A549 (cell line): ENCODE measurements at places on chromosomes 6 and 20. TPM values are rescaled to one million over a fixed set of nuclear protein-coding genes. Genes with fewer than 3 reads are reported as not detected.

DNA sequence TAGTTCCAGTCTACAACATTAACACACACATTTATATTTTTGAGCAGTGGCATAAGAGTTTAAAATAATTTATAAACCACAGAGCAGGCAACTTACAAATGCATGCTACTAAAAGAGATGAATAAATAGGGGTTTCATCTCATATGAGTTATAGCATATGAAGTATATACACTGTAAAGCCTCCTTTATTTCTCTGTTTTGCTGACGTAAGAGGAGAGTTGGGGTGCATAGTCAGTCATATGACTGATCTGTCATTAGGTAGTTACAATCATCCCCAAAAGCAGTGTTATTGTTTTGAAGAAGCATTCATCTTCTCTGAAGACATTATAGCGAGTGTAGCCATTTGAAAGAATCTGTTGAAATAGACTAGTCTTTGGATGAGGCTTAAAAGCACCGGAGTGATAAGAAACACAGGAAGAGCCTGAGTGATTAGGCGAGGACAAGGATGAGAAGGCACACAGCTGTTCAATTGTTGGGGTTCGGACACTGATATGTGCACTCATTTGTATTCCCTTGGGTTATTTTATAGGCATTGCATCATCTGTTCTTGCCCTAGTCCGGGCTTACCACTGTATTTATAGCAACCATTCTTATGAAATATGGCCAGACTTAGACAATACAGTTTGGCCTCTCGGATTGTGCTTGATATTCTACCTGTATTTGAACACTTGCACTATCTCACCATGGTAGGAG, 325.7 kb downstream of the SAMD5 start:
- DNase-seq, result no peak

DNA sequence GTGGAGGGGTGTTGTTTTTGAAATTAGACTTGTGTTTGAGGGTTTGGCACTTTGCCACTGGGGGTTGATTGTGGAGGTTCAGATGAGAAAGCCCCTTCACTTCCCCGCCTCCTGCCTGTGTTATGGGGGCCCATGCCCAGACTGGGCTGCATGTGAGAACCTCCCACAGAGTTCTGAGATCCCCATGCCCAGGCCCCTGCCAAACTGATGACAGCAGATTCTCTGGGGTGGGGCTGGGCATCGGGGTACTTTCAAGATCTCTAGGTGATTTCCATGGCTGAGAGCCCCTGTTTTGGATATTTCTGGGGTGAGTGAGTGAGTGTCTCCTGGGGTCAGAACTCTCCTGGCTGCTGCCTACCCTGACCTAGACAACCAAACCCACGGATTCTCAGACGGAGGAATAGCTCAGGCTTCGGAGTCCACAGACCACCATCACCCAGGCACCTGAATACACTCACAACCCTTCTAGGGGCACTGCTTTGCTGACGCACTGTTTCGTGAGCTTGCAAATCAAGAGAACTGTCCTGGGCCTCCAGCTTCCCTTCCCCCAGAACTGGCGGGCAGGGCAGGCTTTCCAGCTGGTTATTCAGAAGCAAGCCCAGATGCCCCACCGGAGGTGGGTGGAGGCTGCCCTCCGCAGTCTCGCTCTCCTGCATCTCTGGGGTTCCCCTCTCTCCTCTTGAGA, 6.3 kb downstream of the BCAS1 start:
- no peak for DNase-seq

- DNase-seq, result no peak
Measured at GRCh38 chr6:78999737-79000136, 78.3 kb downstream of the PHIP start.

- no peak for DNase-seq
Measured at GRCh38 chr6:89596484-89596883, 42.1 kb downstream of the LYRM2 start.

- no peak for DNase-seq
Measured at GRCh38 chr6:26519359-26519758, 18.8 kb upstream of the HMGN4 start.

- no peak for DNase-seq
Measured at GRCh38 chr6:169779092-169779815, 27.8 kb downstream of the ERMARD start.

- no peak for DNase-seq
Measured at GRCh38 chr6:46473881-46474280, 17.4 kb downstream of the RCAN2 start.

DNA sequence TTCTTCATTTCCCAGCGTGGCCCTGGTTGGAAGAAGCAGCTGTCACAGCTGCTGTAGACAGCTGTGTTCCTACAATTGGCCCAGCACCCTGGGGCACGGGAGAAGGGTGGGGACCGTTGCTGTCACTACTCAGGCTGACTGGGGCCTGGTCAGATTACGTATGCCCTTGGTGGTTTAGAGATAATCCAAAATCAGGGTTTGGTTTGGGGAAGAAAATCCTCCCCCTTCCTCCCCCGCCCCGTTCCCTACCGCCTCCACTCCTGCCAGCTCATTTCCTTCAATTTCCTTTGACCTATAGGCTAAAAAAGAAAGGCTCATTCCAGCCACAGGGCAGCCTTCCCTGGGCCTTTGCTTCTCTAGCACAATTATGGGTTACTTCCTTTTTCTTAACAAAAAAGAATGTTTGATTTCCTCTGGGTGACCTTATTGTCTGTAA, 292.7 kb downstream of the ESR1 start:
- DNase-seq, result no peak

The ADGRF4 gene
- polyA plus RNA-seq, result 4.4 to 6.4 TPM (median 5.8 TPM) in 3 replicates

The PRR18 gene
- polyA plus RNA-seq, result 0.04 to 0.08 TPM (median 0.08 TPM) in 3 replicates

The FOXF2 gene
- 12.3 to 12.4 TPM (median 12.3 TPM) in 3 replicates for polyA plus RNA-seq
